ENCODE measurements at places on chromosomes 4 and X.

DNA sequence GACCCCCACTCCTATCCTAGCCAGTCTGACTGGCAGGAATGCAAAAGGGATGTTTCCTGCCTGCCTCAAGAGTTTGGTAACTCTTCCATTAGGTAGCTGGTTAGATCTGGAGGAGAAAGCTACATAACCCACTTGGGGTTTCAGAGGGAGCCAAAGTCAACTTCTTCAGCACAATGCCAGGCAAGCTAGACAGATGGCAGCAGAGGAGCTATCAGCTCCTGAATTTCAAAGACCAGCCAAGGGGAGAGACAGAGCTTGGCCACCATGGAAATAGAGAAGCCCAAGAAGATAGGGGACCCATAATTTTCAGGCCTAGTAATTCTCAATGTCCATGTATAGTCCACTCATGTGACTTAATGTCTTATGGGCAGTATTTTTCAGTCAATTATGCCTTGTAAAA, 56.4 kb downstream of the PGRMC1 start:
- no peak for DNase-seq

DNA sequence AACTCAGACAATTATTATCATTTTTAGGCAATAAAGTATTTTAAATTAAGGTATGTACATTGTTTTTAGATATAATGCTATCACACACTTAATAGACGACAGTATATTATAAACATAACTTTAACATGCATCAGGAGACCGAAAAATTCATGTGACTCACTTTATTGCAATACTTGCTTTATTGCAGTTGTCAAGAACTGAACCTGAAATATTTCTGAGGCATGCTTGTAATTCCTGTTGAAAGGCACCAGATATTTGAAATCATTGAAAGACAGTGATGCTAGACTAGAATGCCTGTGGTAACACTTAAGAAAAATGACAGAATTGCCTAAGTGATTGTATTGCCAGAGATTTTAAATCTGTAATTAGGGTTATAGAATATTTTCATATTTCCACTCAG, 175.6 kb upstream of the MAGEB2 start:
- no peak for DNase-seq

DNA sequence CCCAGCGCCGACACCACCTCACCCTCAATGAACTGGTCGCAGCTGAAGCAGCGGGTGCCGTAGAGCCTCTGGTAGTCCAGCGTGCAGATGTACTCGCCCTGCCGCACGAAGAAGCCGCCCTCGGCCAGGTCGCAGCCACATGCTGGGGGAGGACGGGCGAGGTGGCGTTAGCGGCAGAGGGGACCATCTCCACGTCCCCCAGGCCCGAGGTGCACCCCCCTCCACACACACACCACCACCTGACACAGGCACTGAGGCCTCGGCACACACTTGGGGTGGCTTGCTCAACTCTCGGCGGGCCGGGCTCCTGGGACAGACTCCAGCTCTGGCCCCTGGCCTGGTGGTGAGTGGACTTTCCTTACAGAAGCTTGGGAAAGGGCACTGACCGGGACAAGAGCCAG, 61.5 kb downstream of the ABLIM2 start:
- no peak for DNase-seq

DNA sequence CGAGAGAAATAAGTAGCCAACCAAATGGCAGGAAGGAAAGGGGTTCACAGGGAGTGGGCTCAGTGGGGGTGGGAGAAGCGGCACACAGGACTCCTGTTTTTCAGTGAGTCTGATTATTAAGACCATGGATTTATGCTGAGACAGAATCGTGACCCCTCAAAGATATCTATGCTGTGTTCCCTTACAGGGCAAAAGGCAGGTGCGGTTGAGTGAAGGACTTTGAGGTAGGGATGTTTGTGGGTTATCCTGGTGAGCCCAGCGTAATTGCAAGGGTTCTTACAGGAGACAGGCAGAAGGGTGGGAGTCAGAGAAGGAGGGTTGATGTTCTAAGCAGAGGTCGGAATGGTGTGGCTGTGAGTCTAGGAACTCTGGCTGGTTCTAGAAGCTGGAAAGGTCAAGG, 73.0 kb downstream of the EVC start:
- no peak for DNase-seq

DNA sequence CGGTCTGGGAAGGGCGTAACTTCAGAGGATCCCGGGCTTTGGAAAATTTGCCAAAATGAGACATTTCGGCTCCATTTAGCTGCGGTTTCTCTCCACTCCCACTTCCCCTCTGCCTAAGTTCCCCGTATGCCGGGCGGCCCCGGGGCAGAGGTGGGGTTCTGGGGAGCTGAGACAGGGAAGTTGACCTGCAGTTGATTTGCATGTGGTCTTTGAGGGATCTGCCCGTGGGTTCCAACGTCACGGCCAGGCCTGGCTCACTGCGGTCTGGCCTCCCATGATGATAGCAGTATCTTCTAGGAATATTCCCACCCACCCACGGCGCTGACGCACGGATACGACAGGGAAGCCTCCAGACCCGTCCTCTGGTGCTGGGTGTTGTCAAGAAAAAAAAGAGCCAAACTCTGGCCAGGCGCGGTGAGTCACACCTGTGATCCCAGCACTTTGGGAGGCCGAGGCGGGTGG, 27.3 kb upstream of the CRLF2 start:
- peak; percentile 28 for DNase-seq

DNA sequence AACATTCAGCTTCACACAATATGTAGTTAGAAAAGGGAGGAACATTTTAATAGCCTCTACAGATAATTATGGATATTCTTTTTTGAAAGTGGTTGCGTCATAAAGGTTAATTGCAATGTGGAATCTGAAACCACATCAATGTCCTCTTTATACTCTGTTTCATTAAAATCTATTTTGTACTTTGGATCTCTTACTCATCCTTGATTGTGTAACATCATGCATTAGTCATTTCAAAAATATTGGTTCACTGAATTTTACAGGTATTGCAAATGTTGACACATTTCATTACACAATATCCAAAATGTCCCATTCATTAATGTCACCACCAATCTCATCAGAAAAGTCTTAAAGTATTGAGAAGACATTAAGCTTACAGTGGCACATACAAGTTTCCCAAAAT, 62.7 kb upstream of the USP9X start:
- no peak for DNase-seq

DNA sequence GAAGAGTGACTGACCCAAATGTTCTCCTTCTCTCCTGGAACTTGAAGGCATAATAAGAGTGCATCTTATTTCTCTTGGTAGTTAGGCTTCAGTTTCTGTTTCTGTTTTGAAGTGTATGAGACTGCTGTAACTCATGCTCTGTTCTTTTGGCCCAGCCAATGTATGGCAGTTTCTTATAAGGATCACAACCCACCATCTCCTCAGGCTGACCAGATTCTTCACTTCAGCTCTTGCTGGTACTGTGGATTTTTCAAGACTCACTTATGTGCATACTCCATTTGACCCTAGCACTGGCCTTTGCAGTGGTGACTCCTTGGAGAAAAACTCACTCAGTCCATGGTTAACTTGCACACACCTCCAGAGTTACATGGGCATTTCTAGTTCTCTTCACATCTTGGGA, 9.6 kb upstream of the YTHDC1 start:
- DNase-seq = no peak

GRCh38 chr4:154516318-154517029, 24.9 kb upstream of the DCHS2 start:
- DNase-seq = no peak

- DNase-seq = no peak
Observed at GRCh38 chrX:3697701-3698279, 15.7 kb downstream of the PRKX start.

DNA sequence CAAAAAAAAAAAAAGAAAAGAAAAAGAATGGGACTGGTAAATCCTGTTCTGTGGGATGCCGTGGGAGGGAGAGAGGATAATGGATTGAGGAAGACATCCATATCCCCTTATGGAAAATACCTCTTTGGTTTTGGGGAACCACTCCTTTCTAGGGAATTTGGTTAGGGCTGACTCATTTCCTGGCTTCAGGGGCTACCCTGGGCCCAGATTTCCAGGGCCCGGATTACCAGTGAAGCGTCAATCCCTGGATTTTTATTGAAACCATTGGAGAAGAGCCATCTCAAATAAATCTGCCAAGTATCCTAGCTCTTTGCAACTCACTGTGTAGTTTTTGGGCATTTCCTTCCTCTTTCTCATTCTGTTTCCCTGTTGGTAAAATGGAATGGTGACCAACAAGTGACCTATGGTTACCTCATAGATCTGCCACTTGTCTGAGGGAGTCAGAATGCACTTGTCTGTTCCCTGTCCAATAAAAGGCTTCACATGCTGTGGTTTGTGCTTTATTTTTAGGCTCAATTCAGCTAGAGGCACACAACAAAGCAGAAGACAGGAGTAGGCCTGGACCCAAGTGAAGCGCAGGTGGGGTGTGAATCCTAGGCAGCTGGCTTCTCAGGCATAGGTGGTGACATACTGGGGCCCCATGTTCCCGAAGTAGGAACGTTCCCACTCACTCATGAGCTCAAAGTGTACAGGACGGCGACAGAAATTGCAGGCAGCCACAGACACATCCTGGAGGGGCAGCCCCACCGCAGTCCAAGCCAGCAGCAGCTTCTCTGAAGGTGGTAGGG, 8.6 kb downstream of the APEX2 start:
- DNase-seq = no peak

- no peak for DNase-seq
Observed at GRCh38 chr4:111631215-111631999, 513.8 kb upstream of the FAM241A start.

- DNase-seq = no peak
Observed at GRCh38 chr4:87973283-87974169, 2.0 kb upstream of the SPP1 start.

DNA sequence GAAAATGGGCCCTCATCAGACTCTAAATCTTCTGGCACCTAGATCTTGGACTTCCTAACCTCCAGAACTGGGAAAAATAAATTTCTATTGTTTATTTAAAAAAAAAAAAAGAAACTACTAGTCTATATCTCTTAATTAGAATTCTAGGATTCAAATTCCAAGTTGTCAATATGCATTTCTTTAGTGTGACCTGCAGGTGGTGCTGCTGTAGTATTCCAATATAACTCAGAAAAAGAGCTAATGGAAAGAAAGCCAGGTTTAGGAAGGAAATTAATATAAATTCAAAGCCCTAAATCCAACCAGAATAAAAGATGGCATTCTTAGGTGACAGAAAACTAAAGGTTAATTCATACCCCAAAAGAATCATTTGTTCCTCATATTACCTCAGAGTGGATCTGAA, 80.0 kb upstream of the NALF2 start:
- DNase-seq = no peak

DNA sequence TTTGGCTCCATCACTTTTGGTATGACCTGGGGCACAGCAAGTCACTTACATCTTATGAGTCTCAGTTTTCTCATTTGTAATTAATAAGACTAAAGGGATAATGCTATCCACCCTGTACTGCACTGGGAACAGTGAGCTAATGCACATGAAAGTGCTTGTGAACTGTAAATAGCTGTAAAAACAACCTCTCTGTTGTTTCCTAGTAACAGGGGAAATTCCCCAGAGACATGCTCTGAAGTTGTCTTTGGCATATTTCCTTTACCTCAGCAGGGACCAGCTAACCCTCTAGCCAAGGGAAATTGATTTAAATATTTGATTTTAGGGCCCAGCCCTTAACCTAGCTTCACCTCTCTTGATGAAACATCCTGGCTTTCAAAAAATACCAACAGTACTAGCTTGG, 6.1 kb upstream of the CYSLTR1 start:
- no peak for DNase-seq

DNA sequence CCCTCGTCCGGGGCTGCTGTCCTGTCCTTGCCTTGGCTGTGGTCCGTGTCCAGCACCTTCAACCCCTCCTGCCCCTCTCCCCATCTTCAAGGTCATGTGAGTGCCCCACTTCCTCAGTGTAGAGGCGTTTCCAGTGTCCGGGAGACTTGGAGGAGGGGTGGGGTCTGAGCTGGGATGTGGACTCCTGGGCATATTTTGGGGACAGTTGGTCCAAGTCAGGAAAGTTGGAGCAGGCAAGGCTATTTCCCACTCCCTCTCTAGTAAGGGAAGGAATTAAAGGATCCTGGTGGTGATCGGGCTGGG, 3.0 kb downstream of the PCGF3 start:
- DNase-seq = no peak

DNA sequence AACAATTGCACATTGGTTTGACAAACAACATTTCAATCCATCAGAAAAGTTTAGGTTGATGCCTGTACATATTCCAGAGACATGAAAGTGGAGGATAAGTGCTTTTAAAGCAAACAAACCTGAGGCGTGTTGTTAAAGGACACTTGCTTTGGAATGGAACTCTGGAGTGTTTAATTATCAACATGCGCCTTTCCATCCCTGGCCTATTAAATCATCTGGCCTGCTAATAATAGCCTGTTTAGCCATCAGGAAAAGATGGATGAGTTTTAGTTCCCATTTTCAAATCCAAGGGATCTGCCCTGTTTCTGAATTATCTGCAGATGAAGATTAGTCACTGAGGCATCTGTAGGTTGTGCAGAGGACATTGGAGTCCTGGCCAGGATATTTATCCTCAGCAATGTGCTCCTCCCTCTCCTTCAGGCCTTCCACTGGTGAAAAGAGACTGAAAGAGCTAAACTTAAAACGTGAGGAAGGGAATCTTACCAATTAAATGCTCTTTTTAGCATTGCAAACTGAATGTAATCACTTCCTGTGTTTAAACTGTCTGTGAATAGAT, 388.9 kb downstream of the PPARGC1A start:
- no peak for DNase-seq

DNA sequence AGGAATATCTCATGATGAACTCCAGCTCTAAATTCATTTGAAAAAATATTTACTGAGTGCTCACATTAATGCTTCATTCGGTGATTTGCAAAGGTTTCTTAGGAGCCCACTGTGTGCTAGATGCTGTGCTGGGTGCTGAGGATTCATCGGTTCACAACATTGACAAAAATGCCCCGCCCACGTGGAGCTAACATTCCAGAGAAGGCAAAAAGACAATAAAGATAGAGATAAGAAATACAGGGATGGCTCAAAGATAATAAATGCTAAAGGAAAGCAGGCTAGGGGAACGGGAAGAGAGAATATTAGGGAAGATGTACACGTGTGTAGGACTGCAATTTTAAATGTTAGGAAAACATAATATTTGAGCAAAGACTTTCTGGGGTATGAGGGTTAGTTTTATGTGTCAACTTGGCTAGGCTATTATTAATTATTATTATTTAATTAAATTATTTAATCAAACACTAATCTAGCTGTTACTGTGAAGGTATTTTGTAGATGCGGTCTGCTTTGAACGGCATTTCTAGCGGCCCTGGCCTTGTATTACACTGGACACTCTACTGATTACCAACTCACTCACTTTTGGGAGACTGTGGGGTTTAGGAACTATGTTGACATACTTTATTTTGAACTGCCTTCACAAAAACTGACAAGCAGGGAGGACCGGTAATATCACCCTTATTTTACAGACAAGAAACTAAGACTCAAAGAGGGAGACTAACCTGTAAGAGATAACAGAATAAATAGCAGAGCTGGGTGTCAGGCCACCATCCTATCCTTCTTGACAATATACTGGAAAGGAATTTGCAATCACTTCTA, 61.9 kb upstream of the IRF2 start:
- no peak for DNase-seq

DNA sequence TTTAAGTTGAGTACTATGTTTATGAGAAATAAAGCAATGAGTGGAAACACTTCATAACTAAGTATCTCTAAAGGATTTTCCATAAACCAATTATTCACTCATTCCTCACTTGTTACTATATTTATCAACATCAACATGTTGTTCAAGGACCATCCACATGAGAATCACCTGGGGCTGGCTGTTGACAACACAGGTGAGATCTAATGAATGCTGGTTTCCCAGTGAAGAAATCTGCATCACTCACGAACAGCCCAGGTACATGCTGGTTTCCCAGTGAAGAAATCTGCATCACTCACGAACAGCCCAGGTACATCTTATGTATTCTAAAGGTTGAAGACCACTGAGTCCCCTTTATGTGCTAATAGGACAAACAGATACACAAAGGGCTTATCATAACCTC, 32.5 kb downstream of the TSPAN5 start:
- no peak for DNase-seq
